ENCODE measurements at places on chromosomes 7 and 10. TPM values are rescaled to one million over a fixed set of nuclear protein-coding genes. Genes with fewer than 3 reads are reported as not detected.

The CNPY1 gene
- total RNA-seq: not detected

The MSMB gene
- total RNA-seq: not detected

The IFIT2 gene
- total RNA-seq: 3.6 TPM

The PAPOLB gene
- total RNA-seq: 0.49 TPM

The ADAM22 gene
- total RNA-seq: 0.54 TPM

The PIK3AP1 gene
- not detected for total RNA-seq

The CYP3A7 gene
- total RNA-seq: not detected

The AKR1C8 gene
- total RNA-seq: not detected

The DPY19L1 gene
- 57.3 TPM for total RNA-seq

The NPY4R2 gene
- total RNA-seq: under 0.01 TPM

The NME8 gene
- not detected for total RNA-seq

The CPA2 gene
- not detected for total RNA-seq

The GET4 gene
- 21.2 TPM for total RNA-seq

The MYH16 gene
- total RNA-seq: not detected

The SYCE1 gene
- not detected for total RNA-seq

The MUC12 gene
- total RNA-seq: not detected

Data from cardiac atrium fibroblast (primary cell).